Retinal pigment epithelial cell (primary cell): ENCODE measurements at places on chromosomes 6 and 20.

DNA sequence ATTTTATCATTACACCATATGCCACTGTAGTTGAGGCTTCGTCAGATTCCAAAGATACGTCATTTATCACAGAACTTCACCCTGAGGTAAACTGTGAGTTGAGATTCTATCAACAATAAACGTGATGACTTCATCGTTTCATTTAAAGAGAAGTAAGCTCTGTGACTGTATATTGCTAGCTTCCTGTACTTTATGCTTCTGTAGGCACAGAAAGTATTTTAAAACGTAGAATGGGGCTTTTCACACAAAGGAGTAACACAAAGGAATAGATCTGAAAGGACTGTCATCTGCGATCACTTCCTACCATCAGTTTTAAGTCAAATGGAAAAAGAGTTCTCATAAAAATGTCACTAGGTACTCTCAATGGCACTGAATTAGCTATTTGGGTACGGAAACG is 234.4 kb upstream of the MCHR2 start:
- DNase-seq = no peak

DNA sequence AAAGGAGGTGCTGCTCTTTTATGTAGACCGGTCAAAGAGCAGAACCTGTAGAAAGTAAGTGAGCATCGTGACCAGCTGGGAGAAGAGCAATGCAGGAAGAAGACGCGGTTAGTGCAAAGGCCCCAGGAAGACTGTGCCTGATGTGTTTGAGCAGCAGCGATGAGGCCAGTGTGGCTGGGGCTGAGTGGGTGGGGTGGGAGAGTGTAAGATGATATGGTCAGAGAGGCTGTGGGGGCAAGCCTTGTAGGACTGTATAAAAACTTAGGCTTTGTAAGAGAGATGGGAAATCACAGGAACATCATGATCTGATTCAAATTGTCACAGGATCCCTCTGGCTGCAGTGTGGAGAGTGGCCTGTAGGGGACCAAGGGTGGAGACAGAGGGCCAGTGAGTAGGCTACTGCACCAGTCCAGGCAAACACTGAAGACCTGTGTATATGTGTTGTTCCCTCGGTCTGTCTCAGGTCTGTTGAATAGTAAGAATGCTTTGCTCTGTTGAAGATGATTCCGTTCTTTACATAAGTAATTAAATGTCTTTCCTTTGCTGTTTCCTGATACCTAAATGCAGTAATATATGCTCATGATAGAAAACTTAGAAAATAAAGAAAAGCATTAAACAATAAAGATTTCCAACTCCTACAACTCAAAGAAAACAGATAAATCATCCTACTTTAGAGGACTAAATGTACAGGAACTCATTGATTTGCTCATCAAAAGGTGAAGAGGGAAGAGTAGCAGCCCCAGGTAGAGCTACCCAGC is 23.6 kb upstream of the WFDC2 start:
- no peak for DNase-seq

- no peak for DNase-seq
These were observed 35.6 kb upstream of the DTNBP1 start for GRCh38 chr6:15698471-15698870.

DNA sequence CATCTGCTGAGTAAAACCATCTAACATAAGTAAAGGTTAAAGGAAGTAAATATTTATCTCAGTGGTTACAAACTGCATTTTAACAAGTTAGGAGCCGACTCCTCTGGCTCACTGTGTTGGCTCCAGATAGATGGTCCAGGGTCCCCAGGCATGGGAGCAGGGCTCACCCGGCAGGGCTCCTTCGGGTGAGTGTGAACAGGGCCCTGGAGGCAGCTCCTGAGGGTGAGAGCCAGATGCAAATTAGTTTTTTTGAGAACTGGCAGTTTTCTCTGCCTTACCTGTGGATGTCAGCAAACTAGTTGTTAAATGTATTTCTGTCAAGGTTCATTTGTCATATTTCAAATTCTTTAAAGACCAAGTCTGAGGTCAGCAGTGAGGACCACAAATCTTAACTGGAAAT is 21.5 kb downstream of the TPBG start:
- no peak for DNase-seq

DNA sequence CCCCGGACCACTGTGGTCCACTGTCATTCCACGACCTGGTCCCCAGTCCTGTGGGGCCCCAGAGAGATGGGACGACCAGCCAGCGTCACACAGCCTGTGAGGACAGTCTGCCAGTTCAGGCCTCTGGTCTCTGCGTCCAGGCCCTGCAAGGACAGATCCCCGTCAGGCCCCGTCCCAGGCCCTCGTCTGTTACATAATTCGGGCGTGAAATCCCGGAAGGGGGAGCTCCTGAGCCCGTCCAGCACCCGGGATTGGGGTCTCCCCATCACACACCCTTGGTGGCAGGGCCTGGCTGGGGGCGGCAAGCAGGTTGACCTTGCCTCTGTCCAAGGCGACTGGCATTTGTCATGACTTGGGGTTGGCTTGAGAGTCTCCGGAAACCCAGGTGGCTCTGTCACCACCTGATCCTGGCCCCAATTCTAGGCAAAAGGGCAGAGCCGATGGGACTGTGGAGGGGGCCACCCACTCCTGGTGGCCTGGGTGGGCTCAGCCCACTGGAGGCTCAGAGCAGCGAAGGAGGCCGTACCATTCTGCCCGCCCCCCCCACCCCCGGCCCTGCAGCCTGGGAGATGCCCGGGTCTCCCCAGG is 73.8 kb upstream of the GATA5 start:
- DNase-seq = no peak

- no peak for DNase-seq
These were observed 659 bp downstream of the PRDM1 start for GRCh38 chr6:106086814-106087175.

GRCh38 chr6:114471450-114471849 is 128.6 kb upstream of the HS3ST5 start:
- no peak for DNase-seq

DNA sequence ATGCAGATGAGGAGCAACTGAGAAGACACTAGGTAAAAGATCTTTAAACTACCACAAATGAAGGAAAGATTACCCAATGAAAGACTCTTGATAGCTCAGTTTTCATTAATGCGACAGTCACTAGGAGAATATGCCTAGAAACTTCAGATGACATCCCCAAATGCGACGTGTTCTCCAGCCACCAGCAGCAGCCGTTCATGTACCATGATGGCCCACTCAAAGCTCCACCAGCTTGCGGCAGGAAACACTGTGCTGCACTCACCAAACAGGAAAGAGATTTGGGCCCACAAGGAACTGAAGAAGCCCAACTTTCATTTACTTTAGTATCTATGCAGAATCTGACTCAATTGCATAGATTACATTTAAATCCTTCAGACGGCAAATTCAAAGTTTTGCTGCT is 7.5 kb downstream of the DIDO1 start:
- no peak for DNase-seq

DNA sequence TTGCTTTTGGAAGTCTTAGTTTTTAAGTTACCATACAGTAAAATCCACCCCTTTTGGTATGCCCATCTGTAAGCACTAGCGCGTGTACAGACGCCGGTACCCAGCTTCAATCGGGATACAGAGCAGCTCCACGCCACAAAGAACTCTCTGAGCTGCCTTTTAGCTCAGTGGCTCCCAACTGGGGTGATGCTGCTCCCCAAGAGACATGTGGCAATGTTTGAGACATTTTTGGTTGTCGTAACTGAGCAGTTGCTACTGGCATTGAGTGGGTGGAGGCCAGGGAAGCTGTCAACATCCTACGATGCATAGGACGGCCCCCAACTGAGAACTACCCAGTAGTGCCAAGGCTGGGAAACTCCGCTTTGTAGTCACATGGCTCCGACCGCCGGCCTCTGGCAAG is 73.3 kb downstream of the BMP7 start:
- DNase-seq = no peak

- no peak for DNase-seq
These were observed 35.3 kb downstream of the DUSP22 start for GRCh38 chr6:327538-328116.

GRCh38 chr6:53979468-53980067 is 131.7 kb upstream of the MLIP start:
- DNase-seq = no peak

DNA sequence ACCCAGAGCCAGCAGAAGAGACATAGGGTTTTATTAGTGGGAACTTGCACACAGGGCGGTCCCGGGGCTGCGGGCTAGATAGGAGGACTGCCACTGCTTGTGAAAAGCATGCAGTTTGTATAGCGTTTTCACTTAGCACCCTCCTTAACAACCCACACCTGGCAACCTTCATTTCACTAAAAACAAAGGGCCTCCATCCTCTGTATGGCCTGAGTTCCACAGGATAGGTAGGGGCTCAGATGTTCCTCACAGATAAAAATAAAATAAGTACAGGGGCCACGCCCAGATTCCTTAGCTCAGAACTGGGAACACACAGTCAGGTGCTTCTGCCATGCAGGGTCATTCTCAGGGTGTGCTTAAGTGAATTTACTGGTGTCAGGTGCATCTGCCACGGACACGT is 39.8 kb downstream of the GPR6 start:
- no peak for DNase-seq

GRCh38 chr6:157283330-157283898 is 39.9 kb downstream of the TMEM242 start:
- DNase-seq = no peak

- DNase-seq = no peak
These were observed 32.0 kb upstream of the POPDC3 start for GRCh38 chr6:105211831-105212230.

GRCh38 chr20:25020901-25021301 is 28.4 kb upstream of the APMAP start:
- no peak for DNase-seq

GRCh38 chr6:46626228-46626909 is 26.2 kb downstream of the CYP39A1 start:
- no peak for DNase-seq

DNA sequence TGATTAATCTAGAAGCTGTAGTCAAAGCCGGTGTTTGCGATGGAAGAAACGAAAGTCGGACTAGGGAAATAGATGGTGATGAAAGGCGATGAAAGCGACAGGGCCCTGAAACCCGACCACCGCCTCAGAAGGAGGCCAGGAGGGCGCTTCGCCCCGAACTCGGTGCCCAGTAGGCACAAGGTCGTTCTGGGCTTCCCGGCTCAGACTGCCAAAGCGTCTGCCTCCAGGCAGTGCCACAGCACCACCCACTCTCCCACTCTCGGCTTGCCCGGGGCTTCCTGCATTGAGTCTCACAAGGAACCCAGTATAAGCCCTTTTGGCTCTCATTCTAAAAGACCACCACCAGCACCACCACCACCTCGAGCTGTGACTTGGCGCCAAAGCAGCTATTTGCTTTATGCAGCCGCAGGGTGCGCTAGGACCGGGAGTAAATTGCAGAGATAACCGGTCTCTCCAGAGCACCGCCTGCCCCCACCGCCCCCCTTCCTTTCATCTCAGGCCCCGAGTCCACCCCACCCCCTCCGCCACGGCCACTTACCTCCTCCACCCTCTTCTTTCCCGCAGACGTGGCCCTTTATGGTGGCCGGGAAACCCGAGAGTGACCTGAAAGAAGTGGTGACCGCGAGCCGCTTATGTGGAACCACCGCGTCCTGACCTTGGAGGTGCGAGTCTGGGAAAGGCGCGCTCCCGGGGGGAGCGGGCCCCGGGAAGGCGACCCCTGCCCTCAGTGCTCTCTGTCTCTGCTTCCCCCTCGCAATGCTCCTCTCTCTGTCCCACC is 2.4 kb downstream of the TCF21 start:
- DNase-seq = no peak

GRCh38 chr6:168737481-168737880 is 296.5 kb downstream of the SMOC2 start:
- no peak for DNase-seq

DNA sequence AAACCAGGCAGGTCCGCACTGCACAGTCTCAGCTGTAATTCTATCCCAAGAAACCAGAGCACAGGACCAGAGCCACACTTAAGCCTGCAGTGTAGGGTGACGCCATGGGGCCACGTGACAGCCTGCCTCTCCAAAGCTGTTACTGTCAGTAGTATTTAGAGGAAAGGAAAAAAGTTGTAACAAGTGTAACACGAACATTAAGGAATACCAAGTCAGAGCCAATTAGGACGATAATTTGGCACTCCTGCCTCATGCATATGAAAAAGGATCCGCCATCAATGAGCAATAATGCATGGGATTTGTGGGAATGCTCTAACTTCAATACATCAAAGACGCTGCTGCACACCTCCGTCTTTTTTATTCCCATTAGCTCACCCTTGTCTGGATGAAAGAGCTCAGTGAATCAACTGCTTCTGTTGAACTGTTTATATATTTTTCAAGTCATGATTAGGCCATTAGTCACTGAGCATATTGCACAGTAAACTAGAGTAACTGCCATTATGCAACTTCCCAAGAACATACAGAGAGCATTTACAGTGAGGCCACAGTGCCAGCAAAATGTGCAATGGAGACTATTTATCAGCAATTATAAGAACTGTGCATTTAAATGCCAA is 79.9 kb downstream of the ATXN1 start:
- DNase-seq = peak; percentile 84

- no peak for DNase-seq
These were observed 8.1 kb upstream of the TSPYL1 start for GRCh38 chr6:116287689-116288282.
